Activated CD8-positive, alpha-beta memory T cell treated with anti-CD3 and anti-CD28 coated beads, Interleukin-2, amount 10 ng/mL, durations not matched to agents 7 days and 5 days (primary cell): ENCODE measurements at places on chromosomes 13 and 19. TPM values are rescaled to one million over a fixed set of nuclear protein-coding genes. Genes with fewer than 3 reads are reported as not detected.

- H3K36me3 ChIP-seq = peaks cover 27% of the 10 kb centered on the region
- H3K27me3 ChIP-seq = no peaks in the 10 kb centered on the region
- no peak for DNase-seq
- no peak overlapping the region for H3K4me3 ChIP-seq
Observed at GRCh38 chr19:38635483-38636399, 11.7 kb upstream of the ACTN4 start.

GRCh38 chr13:51825165-51825592 lies 19.8 kb downstream of the TMEM272 start:
- no peak for DNase-seq
- H3K27ac ChIP-seq = peak overlapping the region; percentile 80
- peaks cover 57% of the 10 kb centered on the region for H3K4me1 ChIP-seq
- no peaks in the 10 kb centered on the region for H3K36me3 ChIP-seq
- H3K4me3 ChIP-seq = peak overlapping the region; percentile 39

DNA sequence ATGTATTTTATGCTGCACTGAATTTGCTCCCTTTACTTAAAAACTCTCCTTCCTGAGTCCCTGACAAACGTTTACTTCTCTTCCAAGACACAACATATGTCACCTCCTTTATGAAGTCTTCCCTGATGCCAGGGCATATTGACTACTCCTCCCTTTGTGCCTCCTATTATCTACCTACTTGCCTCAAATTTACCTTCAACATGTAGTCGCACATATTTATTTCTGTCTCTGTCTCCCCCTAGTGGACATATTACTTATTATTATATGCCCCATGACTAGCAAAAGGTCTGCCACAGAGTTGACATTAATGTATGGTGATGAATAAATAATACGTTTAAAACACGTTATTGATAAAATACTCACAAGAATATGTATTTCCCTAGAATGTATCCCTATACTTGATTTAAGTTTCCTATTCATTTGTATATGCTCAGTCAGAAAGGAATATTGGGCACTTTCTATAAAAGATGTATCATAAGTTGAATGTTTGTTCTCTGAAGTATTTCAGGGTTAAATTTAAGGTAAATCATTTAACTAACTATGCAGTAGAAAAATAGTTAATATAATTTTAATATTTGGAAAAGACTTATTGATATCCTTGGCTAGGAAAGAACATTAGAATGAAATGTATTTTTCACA lies 250.3 kb upstream of the ATXN8OS start:
- no peaks in the 10 kb centered on the region for H3K4me1 ChIP-seq
- H3K27ac ChIP-seq = no peak overlapping the region
- no peak overlapping the region for H3K4me3 ChIP-seq
- H3K36me3 ChIP-seq = no peaks in the 10 kb centered on the region
- H3K27me3 ChIP-seq = no peaks in the 10 kb centered on the region

GRCh38 chr19:38303517-38304351 lies at the start of gene C19orf33:
TSS of gene C19orf33 (plus strand) at chr19:38304251. CDS start at chr19:38304262, 11 bp downstream.
- peaks cover 6% of the 10 kb centered on the region for H3K36me3 ChIP-seq
- H3K27ac ChIP-seq = no peak within 1 kb of the TSS
- H3K4me3 ChIP-seq = no peak within 1 kb of the TSS

DNA sequence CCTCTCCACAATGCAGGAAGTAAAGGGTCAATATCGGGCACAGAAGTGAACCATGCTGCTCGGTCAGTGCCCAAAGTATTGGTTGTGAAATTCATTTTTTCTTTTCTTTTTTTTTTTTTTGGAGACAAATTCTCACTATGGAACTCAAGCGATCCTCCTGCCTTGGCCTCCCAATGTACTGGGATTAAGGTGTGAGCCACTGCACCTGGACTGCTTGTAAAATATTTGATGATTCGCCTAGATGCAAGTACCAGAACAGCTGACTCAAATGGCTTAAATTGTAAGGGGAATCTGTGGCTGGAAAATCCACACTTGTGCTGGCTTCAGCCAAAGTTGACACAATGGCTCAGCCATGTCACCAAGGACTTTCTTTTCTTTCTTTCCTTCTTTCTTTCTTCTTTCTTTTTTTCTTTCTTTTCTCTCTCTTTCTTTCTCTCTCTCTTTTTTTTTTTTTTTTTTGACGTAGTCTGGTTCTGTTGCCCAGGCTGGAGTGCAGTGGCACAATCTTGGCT lies 43.7 kb downstream of the NUMBL start:
- DNase-seq = no peak
- H3K27ac ChIP-seq = no peak overlapping the region
- no peaks in the 10 kb centered on the region for H3K36me3 ChIP-seq
- H3K4me1 ChIP-seq = peaks cover 8% of the 10 kb centered on the region

PCDH17 gene
- total RNA-seq = not detected

ZNF99 gene
- not detected for total RNA-seq
